ENCODE measurements at places on chromosomes 5 and 9.

DNA sequence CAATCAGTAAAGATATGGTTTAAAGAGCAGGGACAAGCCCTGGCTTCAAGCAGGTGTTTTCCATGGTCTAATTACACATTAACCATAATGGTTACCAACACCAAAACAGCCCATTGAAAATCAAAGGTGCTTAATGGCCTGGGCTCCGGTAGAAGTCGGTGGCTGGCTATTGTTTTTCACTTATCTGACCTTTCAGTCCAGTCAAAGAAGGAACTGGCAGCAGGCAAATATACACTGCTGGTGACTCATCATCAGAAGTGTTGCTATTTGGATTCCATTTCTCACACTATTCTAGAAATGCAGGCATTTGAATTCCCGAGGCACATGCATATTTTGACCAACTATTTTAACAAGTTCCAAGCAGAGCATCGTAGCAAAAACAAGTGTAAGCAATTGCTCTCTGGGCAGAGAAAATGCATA lies 26.3 kb upstream of the GABRP start:
- DNase-seq = no peak

DNA sequence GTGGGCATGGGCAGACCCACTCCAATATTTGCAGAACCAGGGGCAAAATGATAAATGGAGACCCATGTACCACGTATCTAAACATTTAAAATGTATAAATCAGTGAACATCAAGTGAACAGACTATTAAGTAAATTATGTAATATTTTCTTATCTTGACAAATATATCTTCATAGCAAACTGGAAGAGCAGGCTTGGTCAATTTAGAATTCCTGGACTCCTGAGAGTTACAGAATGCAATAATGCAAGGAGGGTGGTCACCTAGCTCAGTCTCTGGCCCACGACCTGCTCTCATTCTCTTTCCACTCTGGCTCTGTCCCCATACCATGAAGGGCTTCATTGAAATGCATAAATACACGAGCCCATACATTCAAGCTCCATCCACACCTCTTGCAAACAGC lies 398.0 kb downstream of the ENC1 start:
- DNase-seq = peak; percentile 38

- DNase-seq = no peak
Observed at GRCh38 chr9:108579757-108580439, 275.9 kb downstream of the ACTL7B start.

DNA sequence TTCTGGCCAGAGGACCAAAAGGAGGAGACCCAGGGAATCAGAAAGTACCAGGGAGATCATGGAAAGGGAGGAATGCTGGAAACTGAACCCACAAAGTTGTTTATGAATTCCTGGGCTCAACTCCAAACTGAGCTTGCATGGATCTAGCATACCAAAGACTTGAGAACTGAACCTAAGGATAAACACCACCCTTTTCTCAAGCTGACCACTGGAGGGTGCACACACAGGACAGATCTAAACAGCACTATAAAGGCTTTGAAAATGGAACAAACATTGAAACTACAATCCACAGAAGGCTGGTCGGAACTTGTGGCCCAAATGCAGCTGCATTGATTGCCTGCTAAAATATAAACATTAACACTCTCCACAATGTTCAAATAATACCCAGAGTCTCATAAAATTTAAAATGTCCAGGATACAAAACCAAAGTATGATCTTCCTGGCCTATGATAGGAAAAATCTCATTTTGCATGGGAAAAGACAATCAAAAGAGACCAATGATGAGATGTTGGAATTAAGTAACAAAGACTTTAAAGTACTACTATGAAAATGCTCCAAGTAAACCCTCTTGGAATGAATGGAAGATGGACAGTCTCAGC lies 15.6 kb upstream of the IRF1 start:
- DNase-seq = no peak
